Stimulated activated CD4-positive, alpha-beta T cell treated with anti-CD3 and anti-CD28 coated beads, Interleukin-1b, Interleukin-23, amount 100 ng/mL, for 1 hour (primary cell): ENCODE measurements at places on chromosomes 1 and 21.

GRCh38 chr1:234320549-234320948, 52.7 kb upstream of the COA6 start:
- no peak for DNase-seq

- no peak for DNase-seq
Measured at GRCh38 chr21:32360401-32360975, 32.3 kb downstream of the URB1 start.

GRCh38 chr1:194045416-194045815, 859.0 kb upstream of the B3GALT2 start:
- no peak for DNase-seq

DNA sequence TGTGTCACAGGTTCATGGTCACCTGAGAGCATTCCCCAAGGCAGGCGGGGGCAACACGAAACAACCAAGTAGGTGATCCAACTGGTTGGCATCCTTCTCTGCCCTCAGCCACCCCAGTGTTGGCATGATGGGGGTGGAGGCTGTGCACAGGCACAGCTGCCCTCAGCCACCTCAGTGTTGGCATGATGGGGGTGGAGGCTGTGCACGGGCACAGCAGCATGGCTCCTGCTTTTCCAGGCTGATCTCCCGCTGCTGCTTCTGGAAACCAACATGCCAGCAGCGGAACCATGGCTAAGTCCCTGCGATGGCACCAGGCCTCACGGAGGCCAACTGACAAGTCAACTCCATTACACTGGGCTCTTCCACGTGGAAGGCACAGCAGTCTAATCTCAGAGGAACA, 447.8 kb downstream of the PTPRU start:
- no peak for DNase-seq

- no peak for DNase-seq
Measured at GRCh38 chr1:56330391-56331026, 248.9 kb downstream of the PLPP3 start.

- no peak for DNase-seq
Measured at GRCh38 chr21:38802050-38803026, 3.4 kb upstream of the ETS2 start.

- no peak for DNase-seq
Measured at GRCh38 chr1:193013005-193013404, 46.2 kb downstream of the UCHL5 start.

DNA sequence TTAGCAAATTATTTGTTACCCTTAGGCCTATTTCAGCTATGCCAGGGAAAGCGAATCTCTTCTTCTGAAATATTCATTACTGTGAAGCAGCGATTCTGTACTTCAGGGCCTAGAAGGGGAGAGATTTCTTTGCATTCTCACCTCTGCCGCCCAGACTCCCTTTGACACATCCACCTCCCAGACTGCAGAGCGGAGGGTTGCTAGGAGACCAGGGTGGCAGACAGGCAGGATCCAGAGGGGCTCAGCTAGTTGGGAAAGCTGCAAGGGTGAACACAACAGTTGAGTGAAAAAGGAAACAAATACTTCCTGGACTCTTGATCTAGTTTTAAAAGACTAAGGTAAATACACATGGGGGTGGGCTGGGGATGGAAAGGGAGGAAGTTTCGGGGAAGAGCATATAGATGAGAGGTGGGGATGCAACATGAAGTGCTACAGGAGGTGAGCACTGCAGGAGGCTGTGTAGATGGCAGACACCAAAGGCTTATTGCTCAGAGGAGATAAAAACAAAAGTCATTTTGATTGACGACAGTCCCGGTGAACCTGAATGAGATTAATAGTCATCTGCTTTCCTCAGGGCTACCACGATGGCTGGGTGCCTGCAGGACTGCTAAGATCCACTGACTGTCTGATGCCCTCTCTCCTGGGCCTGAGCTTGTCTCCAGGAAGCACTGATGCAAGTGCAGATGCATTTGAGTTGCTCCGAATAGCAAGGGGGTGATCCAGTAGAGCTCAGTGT, 26.4 kb upstream of the RAB3GAP2 start:
- no peak for DNase-seq

GRCh38 chr21:34262469-34262845, 101.3 kb upstream of the KCNE2 start:
- no peak for DNase-seq

DNA sequence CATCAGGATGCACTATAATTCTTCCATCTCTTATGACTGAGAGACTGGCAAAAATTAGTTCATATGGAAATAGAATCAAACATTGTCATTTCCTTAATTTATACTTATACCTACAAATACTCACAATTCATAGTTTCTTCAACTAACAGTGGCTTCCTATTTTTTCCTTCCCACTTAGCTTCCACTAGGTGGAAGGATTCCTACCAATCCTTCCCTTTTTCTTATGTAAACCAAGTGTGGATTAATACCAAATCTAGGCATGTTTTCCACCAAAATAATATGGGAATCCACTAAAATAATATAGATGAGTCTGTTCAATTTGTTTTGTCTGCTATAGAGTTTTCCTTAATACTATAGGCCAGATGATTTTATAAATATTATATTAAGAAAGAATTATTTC, 1537.1 kb downstream of the PLA2G4A start:
- DNase-seq, result no peak

- DNase-seq, result no peak
Measured at GRCh38 chr1:26910343-26911160, 3.2 kb downstream of the NR0B2 start.

- no peak for DNase-seq
Measured at GRCh38 chr21:36061445-36061844, 1.1 kb upstream of the SETD4 start.

DNA sequence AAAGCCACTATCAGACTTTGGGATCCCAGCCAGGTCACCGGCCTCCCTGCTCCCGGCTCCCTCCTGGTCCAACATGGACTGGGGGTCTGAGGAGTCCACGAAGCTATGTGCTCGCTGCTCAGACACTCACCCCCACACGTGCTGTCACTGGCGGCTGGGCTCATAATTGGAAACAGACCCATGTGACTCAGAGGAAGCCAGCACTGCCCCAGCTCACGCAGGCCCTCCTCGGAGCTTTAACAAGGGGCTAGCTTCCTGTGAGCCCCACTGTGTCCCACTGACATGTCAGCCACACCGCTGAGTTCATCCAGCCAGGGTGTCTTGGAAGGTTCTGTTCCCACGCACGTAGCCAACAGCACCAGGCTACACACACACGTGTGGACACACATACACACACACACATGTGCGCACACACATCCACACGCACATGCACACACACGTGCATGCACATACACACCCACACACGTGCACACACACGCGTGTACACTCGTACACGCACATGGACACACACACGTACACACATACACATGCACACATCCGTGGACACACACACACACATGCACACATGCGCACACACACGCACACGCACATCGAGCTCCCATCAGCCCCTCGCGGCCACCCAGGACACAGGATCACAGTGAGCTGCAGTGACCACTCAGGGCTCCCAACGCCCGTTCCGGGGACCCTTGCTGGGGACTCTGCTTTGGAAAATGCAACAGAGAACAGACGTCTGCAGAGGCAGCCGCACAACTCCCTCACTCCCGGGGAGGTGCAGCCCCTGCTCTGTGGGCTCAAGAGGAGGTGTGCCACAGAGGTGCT, 18.4 kb upstream of the COL6A2 start:
- no peak for DNase-seq

GRCh38 chr1:50232336-50232735, 123.6 kb downstream of the ELAVL4 start:
- no peak for DNase-seq

GRCh38 chr1:67682659-67683197, 2.3 kb upstream of the GADD45A start:
- DNase-seq, result no peak

GRCh38 chr21:39874206-39874605, 7.0 kb downstream of the PCP4 start:
- no peak for DNase-seq

GRCh38 chr21:26195708-26196107, 25.1 kb upstream of the APP start:
- DNase-seq, result no peak

GRCh38 chr1:209790286-209791193, 6.2 kb upstream of the C1orf74 start:
- no peak for DNase-seq

GRCh38 chr1:7581754-7582459, 189.2 kb upstream of the VAMP3 start:
- DNase-seq, result no peak

GRCh38 chr1:24362982-24363614, 43.9 kb downstream of the GRHL3 start:
- no peak for DNase-seq

DNA sequence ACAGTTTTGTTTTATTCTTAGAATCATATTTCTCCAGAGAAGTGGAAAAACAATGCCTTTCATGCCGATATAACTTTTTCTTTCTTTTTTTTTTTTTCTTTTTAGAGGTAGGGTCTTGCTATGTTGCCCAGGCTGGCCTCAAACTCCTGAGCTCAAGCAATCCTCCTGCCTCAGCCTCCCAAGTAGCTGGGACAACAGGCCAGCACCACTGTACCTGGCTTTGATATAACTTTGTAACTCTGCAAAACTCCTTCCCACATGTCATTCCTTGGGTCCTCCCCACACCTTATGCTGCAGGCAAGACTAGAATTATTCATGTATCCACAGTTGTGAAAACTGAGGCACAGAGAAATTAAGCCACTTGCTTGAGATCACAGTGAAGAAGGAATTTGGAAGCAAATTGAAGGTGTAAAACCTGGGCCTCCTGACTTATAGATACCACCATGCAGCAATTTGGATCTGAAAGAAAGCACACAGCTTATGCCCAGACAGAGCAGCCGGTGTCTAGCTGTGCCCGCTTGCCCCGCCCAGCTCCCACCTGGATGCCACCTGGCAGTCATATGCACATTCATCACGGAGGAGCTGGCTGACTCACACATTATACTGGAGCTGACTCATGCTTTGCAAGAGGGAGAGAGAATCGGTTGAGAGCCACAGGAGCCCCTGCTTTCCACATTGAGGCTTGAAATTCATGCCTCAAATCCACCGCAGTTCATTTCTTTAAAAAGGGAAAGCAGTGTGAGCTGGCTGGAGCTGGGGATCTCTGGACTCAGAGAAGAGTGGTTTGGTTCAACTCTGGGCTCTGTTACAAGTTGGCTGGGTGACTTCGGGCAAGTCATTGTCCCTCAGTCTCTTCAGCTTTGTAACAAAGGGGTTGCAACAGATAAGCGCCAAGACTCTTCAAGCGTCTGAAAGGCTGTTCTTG, 8.3 kb upstream of the SLC2A1 start:
- DNase-seq, result no peak

DNA sequence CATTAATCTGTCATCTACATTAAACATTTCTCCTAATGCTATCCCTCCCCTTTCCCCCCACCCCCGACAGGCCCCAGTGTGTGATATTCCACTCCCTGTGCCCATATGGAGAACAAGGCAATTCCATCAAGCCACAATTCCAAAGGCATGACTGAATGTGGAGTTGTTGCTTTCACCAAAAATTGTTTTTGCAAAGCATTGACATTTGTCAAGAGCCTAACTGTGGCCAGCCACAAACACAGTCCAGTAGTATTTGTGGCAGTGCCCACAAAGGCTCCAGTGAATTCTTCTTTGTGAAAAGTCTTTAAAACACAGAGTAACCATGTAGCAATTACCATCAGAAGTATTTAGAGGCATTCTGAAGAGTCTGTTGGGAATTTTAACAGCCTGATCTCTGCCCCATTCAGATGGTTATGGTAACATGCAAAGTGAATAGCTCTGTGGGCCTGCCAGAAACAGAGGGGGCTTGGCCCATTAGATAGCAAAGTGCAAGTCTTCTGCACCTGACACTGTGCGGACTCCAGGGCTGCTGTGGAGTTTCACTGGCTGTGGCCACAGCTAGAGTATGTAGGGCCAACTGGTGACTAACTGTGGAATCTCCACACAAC, 11.6 kb upstream of the LRRC53 start:
- DNase-seq, result no peak

GRCh38 chr1:20974069-20974468, 187.0 kb upstream of the HP1BP3 start:
- DNase-seq, result no peak

GRCh38 chr1:11052839-11053757, 6.1 kb upstream of the MASP2 start:
- no peak for DNase-seq

- no peak for DNase-seq
Measured at GRCh38 chr1:104933846-104934245, 1184.1 kb downstream of the AMY1C start.

- no peak for DNase-seq
Measured at GRCh38 chr1:96968983-96969382, 247.4 kb downstream of the PTBP2 start.

GRCh38 chr1:197837911-197838310, 62.6 kb upstream of the DENND1B start:
- no peak for DNase-seq

GRCh38 chr1:205440121-205440475, 15.7 kb downstream of the BLACAT1 start:
- no peak for DNase-seq

DNA sequence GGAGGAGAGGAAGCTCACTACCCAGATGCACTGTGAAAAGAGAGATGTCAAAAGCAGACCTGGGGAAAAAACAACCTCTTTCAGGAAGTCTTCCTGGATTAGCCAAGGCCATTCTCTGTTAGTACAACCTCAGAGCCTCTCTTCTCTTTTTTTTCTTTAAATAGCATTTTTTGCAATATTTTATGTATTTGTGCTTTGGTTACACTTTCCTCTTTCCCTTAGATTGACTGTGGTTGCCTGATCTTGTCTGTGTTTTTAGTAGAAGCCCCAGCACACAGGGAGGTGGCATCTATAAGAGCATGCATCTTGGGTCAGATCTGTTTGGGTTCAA, 18.8 kb downstream of the SLC26A9 start:
- DNase-seq, result no peak

- DNase-seq, result no peak
Measured at GRCh38 chr1:111888740-111889376, 100.6 kb downstream of the KCND3 start.

DNA sequence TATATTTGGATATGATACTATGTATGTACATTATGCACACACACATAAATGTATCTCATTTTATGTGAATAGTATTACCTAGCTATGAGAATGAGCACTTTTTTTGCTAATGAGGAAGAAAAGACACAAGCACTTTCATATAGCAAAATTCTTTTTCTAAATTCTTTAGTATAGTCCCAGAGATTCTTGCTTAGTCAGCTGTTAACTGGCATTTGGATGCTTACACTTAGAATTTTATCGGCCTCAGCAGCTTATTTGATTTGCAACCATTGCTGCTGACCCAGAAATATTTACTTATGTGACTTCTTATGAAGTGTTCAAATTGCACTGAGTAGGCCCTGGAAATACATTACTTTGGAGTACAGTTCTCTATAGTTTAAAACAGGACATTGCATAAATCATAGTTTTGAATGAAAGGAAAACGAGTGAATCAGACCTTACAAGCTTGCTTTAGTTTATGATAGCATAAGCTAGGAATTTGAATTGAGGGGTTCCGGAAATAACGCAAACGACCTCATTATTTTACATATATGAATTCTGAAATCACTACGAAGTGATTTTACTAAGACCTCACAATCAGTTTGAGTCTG, 653.9 kb upstream of the NEGR1 start:
- no peak for DNase-seq

DNA sequence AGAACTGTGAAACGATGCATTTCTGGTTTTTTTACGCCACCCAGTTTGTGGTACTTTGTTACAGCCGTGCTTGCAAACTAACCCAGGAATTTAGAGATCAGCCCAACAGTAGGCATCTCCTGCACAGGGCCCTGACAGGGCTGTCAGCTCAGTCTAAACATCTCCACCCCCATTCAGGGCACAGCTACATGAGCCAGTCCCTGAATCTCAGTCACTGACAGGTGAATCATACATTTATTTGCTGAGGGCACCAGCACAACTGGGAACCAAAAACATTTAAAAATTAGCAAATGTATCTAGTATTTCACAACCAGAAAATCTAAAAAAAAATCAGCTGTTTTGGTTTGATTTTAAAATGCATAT, 30.7 kb downstream of the PRDX6 start:
- no peak for DNase-seq
